ENCODE measurements at places on chromosomes 6 and 20.
A peak's percentile ranks its signal among the peaks of the same experiment; 100 is the strongest.

GRCh38 chr6:166957087-166957804 lies 896 bp upstream of the RNASET2 start:
- DNase-seq, result no peak

- no peak for DNase-seq
Observed at GRCh38 chr6:152893187-152893586, 89.7 kb downstream of the FBXO5 start.

DNA sequence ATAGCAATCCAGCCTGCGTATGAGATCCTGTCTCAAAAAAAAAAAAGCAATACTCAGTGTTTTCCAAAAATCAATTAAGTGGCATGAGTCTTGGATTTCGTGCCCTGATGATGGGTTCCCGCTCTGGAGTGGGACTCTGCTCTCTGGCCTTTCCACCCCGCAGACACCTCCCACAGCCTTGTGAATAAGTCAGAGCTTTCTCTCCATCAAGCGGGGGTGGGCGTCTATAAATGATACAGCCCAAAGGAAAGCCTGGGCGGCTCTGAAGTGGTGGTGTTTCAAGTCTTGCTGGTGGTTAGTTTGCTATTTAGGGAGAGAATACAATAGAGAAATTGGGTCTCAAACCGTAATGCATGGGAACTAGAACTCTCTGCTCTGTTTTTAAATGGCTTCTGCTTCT lies 52.5 kb upstream of the TAGAP start:
- no peak for DNase-seq

DNA sequence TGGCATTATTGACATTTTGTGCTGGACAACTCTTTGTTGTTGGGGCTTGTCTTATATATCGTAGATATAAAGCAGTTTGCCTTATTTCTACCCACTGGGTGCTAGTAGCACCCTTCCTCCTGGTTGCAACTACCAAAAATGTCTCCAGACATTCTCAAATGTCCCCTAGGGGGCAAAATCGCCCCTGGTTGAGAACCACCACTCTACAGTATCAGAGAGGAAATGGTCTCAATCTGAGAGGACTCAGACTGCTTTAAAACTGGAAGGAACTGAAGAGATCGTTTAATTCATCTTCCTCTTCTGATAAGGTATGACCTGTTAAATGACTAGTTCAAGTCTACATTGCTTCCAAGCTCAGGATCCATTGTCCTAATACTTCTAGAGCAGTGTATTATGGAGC lies 14.9 kb downstream of the SH3BGRL2 start:
- no peak for DNase-seq

- peak; percentile 66 for DNase-seq
Observed at GRCh38 chr20:12882832-12883506, 125.8 kb upstream of the SPTLC3 start.

DNA sequence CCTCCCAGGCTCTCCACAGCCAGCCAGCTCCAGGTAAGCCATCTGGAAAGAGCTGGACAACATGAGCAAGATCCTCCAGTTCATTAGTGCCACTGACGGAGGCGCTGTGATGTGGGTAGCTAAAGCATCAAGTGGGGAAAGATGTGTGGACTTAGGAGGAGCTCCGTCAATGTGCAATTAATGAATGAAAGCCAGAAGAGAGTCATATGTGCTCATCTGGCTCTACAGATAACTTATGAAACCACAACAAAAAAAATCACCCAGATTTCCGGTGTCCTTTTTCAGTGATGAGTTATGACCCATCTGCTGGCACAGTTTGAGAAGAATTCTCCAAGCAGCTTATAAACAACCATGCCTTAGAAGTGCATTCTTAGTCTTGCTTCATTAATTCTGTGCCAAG lies 311.7 kb upstream of the PLCB4 start:
- DNase-seq, result peak; percentile 95

GRCh38 chr6:38144365-38144945 lies 324.9 kb downstream of the ZFAND3 start:
- no peak for DNase-seq

DNA sequence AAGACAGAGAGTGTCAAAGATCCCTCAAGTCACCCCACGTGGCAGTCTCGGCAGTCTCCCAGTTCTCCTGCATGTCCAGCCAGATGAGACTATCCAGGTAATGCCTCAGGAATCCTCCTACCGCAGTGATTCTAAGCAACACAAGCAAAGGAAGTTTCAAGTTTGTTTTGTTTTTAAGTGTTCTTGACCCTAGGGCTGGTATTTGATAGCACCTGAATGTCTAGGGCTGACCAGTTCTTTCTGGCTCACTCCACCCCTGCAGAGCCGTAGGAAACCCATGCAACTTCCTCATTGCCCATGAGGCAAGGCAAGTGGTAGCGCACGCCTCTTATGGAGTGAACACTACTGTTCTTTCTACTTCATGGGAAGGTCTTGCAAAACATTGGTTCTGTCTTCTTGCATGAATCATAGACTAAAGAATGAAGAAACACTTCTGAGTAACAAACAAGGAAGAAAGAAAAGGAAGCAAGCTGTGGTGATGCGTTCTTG lies 24.8 kb upstream of the FOXQ1 start:
- DNase-seq, result peak; percentile 83

DNA sequence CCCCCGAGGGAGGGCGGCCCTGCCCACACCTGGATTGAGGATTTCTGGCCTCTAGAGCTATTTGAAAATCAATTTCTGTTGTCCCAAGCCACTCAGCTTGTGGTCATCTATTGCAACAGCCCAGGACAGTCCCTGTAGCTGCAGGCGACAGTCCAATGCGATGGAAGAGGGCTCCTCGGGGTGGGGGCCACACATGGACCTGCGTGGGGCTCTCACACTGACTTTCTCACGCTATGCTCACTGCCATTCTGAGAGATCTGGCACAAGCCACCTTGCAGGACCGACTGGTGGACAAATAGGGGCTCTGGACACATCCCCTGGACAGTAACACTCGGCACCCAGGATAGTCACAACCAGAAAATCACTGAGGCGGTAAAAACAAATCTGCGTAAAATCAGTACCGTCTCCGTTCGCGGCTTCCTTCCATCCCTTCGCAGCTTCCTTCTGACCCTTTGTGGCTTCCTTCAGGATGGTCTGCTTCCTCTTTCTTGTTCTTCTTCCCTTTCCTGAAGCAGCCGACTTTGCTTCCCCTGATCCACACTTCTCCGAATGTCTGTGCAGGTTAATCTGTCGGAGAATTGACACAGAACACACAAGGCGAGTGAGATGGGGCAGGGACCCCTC lies 21.8 kb downstream of the CTCFL start:
- DNase-seq, result no peak

- DNase-seq, result peak; percentile 23
Observed at GRCh38 chr6:22612236-22612635, 42.9 kb downstream of the HDGFL1 start.

GRCh38 chr20:7094438-7094997 lies 327.0 kb downstream of the BMP2 start:
- no peak for DNase-seq

GRCh38 chr6:15955484-15955883 lies 173.4 kb upstream of the MYLIP start:
- no peak for DNase-seq

- no peak for DNase-seq
Observed at GRCh38 chr6:3644739-3645012, 106.8 kb downstream of the PXDC1 start.

GRCh38 chr6:52393780-52394179 lies 26.4 kb upstream of the EFHC1 start:
- no peak for DNase-seq

- DNase-seq, result no peak
Observed at GRCh38 chr6:13404892-13405254, 76.5 kb upstream of the TBC1D7 start.

DNA sequence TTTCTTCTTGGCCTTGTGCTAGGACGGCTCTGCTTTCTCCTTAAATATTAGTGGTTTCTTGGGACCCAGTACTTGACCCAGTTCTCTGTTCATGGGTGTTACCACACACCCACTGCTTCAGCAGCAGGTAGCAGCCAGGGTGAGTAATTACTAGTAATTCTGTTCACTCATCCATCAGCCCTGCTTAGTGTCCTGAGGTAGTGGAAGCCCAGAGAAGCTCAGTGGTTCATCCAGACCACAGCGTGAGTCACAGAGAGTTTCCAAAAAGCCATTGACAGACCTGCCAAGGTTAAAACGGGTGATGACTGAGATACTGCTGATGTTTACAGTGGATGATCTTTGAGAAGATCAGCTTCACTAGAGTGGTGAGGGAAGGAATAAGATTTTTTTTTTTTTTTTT lies 51.7 kb upstream of the HINT3 start:
- no peak for DNase-seq

- DNase-seq, result no peak
Observed at GRCh38 chr6:129195643-129196042, 312.7 kb downstream of the LAMA2 start.

GRCh38 chr20:8589956-8590355 lies 457.9 kb downstream of the PLCB1 start:
- DNase-seq, result no peak

DNA sequence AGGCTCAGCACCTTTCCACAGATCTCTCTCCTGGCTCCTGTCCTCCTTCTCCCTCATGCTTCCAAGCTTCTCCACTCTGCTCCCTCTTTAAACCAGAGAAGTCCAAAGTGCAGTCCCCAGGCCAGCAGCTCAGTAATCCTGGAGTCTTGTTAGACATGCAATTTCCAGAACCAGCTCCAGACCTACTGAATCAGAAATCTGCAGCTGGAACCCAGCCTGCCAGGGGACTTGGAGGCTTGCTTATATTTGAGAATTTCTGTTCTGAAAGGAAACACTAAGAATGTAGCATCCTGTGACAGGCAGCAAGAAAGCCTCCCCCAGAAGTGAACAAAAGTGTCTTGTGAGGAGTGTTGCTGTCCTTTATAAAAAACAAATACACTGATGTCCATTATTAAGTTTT lies 438.1 kb downstream of the BCKDHB start:
- DNase-seq, result no peak

GRCh38 chr6:136550045-136550329 lies 235 bp downstream of the MAP7 start:
- no peak for DNase-seq
